ENCODE measurements at places on chromosomes 11 and 22.

DNA sequence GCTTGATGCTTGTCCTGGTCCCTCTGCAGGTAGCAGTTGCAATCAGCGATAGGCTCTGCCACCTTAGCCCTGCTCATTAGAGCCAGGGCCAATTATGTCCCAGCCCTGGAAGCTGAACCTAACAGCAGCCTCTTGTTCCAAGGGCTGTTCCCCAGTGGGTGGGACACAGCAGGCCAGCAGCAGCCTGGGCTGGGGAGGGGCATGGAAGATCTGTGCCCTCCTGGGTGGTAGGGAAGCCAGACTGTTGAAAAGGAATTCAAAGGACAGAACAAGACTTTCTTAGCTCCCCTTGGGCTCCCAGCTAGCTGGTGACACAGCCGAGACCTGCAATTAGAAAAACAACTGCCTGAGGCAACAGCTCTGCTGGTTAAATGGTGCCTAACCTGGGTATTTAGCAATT lies 17.4 kb downstream of the DRD2 start:
- no peak for DNase-seq

DNA sequence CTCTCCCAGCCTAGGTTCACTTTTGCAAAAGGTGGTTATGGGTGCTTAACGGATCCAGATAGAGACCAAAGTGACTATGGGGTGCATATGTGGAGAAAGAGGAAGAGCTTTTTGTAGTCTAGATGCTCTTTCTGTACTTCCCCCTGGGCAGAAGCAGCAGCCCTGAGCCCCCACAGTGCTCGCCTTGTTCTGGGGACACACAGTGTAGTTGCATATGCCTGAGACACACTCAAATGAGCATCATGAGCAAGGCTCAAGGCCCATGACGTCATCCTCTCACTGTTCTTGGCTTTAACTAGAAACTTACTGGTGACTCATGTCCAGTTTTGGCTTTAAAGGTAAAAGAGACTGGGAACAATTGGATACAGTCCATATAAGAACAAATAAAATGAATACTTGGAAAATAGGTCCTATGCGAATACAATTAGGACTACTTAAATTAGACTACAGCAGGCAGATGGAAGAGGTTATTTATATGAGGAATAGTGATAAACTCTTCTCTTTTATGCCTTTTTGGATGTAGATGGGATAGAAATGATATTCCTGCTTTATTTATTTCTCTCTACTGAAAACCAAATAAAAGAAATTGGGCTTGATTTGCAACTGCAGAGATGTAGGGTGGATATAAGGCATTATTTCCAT lies 20.1 kb upstream of the PEX26 start:
- DNase-seq = no peak

DNA sequence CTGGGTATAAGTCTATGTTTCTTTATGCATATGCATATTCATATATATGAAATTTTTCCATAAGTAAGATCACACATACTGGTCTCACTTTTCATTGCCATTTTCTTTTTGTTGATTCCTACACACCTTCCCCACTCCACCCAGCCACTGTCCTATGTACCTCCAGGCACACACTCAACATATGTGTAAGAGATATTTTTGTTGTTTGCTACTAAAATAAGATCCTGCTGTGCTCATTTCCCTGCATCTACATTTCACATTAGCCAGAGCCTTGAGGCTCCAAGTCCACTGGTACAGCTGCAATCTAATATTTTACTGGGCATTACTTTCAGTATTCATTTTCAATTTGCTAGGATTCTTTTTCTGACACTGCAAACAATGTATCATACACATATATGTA lies 8.1 kb upstream of the KRTAP5-10 start:
- DNase-seq = no peak

GRCh38 chr11:116517584-116517983 lies 255.2 kb downstream of the BUD13 start:
- no peak for DNase-seq

- no peak for DNase-seq
These were observed 88.4 kb downstream of the MORC2 start for GRCh38 chr22:30880181-30880601.
